Activated CD4-positive, alpha-beta T cell treated with anti-CD3 and anti-CD28 coated beads, Interleukin-2, amount 50 U/mL, for 4 hours (primary cell): ENCODE measurements at places on chromosomes 7 and 10.
A peak's percentile ranks its signal among the peaks of the same experiment; 100 is the strongest.

- no peak for DNase-seq
These were observed 13.1 kb downstream of the SDHAF3 start for GRCh38 chr7:97130417-97131139.

DNA sequence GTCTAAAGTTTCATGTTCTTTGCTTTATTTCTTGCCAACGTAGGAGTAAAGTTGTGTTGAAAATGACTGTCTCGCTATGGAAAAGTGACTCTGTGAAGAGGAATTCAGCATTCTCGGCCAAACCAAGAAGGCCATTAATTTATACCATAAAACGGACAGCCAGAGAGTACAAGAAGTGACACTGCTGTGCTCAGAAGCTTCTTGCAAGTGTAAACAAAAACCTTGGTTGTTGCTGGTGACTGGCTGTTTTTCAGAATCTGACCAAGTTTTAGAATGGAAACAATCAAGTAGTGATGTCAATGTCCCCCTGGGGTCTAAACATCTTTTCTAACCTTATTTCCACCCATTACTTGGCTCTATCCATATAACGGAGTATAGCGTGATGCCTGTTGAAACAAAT, 201.9 kb downstream of the INHBA start:
- no peak for DNase-seq

DNA sequence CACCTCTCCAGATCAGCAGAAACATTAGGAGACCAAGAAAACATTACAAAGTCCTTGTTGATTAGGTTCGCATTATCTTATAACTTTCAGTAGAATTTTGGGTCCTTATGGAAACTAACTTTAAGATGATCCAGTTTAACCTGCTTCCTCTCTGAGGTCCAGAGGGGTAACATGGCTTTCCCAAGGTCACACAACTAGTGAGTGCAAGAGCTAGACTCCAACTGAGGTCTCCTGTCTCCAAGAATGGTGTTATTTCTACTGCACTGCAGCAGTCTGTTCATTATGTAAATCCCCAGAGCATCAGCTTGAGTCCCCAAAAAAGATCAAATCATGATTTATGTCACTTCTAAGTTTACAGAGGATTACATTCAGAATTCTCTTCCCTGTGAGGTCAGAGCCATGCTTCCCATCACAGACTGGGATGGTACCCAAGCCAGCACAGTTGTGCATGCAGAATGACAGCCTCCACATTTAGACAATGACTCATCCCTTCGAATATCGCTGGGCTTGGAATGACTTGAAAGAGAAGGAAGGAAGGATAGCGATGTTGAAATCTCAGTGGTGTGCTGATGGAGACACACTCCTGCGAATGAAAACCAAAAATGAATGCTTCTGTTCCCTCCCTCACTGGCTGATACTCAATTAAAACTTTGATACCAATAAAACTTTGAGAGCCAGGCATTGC, 163.1 kb upstream of the PLXNA4 start:
- no peak for DNase-seq

- peak; percentile 52 for DNase-seq
These were observed 683 bp upstream of the ENTPD7 start for GRCh38 chr10:99658622-99659030.

DNA sequence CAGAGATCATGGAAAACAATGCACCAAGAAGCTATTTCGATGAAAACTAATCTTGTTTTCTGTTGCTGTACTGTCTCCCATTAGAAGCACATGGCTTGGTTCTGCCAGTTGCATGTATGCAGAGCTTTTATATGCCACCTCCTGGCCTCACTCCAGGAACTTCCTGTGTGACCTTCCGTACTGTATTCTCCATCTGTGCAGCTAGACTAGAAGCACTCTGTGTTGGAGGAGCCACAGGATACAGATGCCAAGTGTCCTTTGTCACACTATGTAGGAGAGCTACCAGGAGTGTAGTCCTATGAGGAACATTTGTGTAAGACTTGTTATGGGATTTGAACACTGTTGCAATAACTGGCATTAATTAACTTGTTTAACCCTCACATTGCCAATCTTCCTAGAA, 503.5 kb upstream of the TPK1 start:
- no peak for DNase-seq
